Kidney glomerular epithelial cell (primary cell): ENCODE measurements at places on chromosomes 13 and 19.

DNA sequence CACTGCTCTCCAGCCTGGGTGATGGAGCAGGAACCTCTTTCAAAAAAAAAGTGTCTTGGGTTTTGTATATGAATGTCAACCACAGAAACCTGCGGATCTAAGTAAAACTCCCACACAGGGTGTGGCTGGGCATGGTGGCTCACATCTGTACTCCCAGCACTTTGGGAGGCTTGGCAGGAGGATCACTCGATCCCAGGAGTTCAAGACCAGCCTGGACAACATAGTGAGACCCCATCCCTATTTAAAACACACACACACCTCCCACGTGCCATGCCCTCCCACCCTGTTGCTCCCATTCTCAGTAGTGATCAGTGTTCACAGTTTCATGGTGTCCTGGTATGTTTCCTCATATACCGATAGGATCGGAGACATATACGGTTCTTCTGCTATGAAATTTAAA, 9.2 kb downstream of the TMED1 start:
- DNase-seq, result no peak

GRCh38 chr19:51372021-51372648, 319 bp downstream of the NKG7 start:
- DNase-seq, result no peak

DNA sequence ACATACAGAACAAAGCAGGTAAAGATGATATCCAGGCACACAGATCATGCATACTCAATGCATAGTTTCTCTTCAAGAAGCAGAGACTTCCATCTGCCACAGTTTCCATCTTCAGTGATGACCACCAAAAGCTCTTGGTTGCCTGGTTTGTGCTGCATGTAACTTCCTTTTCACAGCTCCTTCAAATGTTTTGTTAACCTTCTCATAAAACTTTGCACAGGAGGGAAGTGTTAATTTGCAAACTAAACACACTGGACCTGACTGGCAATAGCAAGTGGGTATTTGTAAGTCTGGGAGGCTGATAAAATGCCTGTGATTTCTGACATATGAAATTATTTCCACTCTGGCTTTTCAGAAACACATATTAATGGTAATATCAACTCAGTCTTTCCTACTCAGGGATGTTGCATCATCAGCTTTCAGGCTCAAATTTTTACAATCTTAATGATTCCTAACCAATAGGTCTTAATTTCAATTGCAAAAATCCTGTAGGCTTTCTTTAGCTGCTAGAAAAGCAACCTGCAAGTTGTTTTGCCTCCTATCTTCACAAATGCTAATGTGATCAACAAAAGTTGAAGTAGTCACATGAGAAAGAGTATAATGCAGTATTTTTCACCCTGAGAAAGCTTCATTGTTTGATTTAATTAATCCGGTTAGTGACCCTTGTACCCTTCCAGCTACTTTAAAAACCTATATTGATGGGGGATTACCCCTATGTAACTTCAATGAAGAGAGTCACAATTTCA, 575.6 kb downstream of the DIAPH3 start:
- no peak for DNase-seq

DNA sequence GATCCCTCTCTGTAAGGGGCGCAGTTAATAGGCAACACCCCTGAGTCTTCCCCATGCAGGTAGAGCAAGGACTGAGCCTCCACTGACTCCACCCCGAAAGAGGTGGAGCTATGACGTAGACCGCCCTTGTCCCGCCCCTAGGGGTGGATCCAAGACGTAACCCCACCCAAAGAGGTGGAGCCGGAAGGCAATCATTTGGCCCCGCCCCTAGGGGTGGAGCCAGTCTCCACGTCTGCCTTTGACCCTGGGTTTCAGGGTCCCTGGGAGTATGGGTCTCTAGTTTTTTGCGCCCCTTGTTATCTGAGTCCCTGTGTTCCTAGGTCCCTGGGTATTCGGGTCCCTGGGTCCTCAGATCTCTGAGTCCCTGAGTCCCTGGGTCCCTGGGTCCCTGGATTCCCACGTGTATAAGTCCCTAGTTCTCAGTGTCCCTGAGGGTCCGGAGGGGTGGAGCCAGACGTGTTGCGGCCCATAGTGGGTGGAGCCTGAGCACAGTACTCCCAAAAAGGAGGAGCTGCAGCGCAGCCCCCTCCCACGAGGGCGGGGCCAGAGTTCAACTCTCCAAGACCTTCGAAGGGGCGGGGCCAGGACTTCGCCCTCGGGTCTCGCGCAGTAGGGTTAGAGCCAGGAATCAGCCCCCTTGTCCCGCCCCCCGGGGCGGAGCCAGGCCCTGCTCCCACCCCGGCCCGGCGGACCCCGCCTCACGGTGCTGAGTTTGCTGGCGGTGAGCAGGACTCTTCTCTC, 5.3 kb downstream of the DENND1C start:
- peak; percentile 53 for DNase-seq

DNA sequence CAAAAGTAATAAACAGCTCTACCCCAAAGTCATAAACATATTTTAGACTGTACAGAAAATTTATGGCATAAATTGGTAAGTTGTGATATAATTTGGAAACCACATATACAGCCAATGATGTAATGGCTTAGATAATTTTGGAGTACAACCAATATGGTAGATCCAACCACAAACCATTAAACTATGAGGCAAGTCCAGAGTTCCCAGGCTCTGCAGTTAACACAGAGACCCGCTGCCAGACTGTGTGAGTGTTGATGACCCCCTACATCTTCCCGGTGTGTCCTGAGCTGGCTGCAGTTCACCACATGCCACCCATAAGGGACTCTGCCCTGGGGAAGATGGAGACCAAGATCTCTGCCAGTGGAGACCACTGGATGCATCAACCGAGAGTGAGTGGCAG, 9.9 kb upstream of the SERPINE3 start:
- no peak for DNase-seq

DNA sequence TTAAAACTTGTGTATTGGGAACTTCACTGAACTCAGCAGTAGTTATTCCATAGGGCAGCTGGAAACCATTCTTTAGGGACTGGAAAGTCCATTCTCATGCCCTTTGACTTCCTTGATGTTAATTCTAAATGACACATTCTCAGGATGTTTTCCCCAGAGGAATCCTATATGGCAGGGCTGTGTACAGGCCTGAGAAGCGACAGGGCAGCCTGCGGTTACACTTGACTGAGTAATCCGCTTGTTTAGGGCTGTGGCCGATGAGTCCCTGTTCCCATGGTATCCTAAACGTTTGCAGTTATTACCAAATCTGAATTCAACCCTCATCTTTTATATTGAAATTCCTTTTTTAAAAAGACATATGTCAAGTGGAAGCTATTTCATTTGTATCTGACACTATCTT, 83.5 kb downstream of the COL4A2 start:
- DNase-seq, result no peak

- no peak for DNase-seq
Observed at GRCh38 chr19:40671404-40671803, 19.0 kb downstream of the NUMBL start.

- DNase-seq, result no peak
Observed at GRCh38 chr13:77832339-77833100, 86.1 kb downstream of the EDNRB start.

DNA sequence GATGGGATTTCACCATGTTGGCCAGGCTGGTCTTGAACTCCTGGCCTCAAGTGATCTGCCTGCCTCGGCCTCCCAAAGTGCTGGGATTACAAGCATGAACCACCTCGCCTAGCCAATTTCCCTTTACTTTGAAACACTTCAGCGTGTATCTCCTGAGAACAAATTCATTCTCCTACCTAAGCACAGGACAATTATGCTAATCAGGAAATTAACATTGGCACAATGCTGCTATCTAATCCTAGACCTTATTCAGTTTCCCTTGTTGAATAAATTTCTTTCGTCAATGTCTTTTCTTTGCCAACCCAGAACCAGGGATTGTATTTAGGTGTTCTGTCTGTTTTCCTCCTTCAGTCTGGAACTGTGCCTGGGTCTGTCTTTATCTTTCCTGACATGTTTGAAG, 67.8 kb downstream of the MAP4K1 start:
- DNase-seq, result no peak

- no peak for DNase-seq
Observed at GRCh38 chr19:9171393-9171991, 7.3 kb upstream of the OR7D2 start.

DNA sequence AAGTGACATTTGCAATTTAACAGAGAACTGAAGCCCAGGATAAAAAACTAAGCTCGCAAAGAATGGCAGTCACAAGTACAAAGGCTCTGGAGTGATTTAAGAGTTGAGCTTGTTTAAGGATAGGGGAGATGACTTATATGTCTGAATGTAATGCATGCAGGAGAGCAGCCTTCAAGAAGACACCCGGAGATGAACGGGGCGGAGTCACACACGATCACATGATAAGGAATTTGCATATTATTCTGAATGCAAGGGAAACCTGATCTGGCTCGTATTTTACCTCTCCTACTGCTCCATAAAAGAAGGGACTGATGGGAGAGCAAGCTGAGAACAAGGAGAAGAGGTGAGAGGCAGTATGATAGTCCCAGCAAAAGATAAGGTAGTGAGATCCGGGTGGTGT, 12.9 kb downstream of the TBC1D4 start:
- DNase-seq, result no peak

GRCh38 chr13:26760832-26761582, 421 bp upstream of the GPR12 start:
- no peak for DNase-seq

DNA sequence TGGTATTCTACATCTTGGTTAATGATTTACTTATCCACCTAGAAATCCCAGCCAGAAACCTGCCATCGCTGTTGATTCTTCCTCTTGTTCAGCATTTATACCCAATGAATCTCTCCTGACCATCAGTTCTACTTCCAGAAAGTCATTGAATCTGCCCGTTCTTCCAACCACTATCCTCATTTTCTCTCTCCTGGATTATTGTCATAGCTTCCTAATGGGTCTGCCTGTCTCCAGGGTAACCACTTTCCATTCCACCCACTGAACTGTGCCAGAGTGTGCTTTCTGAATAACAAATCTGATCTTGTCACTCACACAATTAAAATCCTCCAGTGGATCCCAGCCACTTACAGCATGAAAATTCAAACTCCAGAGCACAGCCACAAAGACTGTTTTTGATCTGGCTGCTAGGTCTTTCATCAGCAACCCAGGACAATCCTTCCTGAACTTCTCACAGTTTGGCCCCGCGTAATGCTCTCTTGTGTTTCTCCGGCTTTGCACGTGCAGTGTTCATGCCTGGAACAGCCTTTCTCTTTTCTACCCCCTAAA, 330.6 kb downstream of the SPRY2 start:
- peak; percentile 60 for DNase-seq

GRCh38 chr19:3071768-3072167, 9.5 kb upstream of the TLE5 start:
- DNase-seq, result no peak

- no peak for DNase-seq
Observed at GRCh38 chr13:73224703-73225102, 165.9 kb downstream of the KLF5 start.

DNA sequence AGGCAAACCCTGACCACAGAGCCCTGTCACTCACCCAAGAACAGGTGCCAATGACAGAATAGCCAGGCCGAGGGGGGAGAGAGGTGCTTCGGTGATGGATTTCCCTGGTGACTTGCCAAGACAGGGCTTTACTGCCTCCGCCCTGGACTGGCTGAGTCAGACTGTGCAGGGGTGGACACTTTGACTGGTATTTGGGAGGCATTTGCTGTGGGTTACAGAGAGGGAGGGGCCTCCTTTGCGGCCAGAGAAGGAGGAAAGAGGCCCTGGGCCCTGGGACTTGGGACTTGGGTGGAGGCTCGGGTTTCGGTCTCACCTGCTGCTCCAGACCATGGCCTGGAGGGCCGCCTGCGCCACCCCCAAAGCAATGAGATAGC, 4.6 kb upstream of the EPS8L1 start:
- peak; percentile 80 for DNase-seq

DNA sequence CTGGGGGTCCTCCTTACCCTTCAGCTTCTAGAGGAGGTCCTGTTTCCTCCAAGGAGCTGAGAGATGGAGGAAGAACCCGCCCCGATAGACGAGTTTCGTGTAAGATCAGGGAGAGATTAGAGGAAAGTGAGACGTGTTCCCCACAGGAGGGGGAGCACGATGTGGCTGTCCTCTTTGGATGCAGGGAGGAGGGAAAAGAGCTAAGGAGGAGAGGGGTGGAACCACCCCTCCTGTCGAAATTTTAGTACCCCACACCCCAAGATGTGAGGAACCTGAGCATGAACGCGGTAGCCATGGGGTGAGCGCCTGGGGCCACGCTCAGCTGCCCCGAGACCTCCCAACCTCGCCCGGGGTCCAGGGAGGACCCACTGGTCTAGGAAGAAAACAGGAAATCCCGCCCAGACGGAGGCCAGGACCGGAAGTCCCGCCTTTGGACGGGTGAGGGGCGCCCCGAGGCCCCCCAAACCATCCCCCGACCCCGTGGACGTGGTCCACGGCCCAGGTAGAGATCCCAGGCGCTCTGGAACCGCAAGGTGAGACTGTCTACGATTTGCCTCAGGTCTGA, 1.2 kb downstream of the AKT1S1 start:
- DNase-seq, result peak; percentile 17

- no peak for DNase-seq
Observed at GRCh38 chr19:28288572-28289264, 924.2 kb downstream of the UQCRFS1 start.

DNA sequence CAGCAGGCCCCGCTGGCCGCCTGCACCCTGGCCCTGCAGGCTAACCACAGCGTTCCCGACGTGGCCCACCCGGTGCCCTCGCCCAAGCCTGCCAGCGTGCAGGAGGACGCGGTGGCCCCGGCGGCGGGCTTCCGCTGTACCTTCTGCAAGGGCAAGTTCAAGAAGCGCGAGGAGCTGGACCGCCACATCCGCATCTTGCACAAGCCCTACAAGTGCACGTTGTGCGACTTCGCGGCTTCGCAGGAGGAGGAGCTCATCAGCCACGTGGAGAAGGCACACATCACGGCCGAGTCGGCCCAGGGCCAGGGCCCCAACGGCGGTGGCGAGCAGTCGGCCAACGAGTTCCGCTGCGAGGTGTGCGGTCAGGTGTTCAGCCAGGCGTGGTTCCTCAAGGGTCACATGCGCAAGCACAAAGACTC, 72.1 kb downstream of the ZNF536 start:
- DNase-seq, result no peak

GRCh38 chr19:34188408-34188807, 16.1 kb downstream of the LSM14A start:
- DNase-seq, result no peak

DNA sequence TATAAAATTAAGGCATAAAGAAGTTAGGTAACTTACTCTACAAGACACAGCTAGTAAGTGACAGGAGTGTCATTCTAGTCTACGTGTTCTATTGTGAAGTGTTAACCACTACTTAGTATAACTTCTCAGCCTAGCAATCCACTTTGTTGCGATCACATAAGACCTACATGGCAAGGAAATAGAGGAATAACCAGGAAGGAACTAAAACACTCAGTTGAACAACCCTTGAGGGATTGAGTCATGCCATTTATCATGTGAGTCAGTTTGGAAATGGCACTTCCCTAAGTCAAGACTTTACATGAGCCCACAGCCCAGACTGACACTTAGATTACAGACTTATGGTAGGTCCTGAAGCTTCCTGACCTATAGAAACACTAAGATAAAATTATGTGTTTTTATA, 279.5 kb upstream of the PCDH20 start:
- DNase-seq, result peak; percentile 26

DNA sequence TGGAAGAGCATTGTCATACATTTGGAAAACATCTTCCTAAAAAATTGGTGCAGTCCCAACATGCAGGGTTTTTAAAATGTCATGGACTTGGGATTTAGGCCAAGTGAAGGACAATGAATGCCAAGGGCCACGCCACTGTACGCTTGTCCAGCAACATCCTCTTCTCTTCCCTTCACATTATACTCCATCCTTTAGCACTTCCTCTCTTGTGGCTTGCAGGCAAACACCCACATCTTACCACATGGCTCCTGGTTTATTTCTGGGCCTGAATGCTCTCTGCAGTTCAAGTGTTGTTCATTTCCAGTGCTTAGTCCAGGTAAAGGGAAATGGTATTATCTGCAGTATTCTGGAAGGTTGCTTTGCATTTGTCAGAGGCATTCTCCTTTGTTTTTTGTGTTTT, 45.0 kb downstream of the CBY2 start:
- no peak for DNase-seq
